ENCODE measurements at places on chromosomes 12 and 14.

- no peak for DNase-seq
These were observed 356.7 kb downstream of the ETNK1 start for GRCh38 chr12:22981711-22982110.

GRCh38 chr12:117067016-117067415 is 32.2 kb downstream of the TESC start:
- no peak for DNase-seq

- DNase-seq: no peak
These were observed 14.0 kb downstream of the ATP6V1D start for GRCh38 chr14:67345583-67345982.

GRCh38 chr12:130429656-130430505 is 92.2 kb downstream of the PIWIL1 start:
- no peak for DNase-seq

GRCh38 chr12:77401064-77401769 is 335.8 kb upstream of the E2F7 start:
- no peak for DNase-seq

- no peak for DNase-seq
These were observed 25.9 kb upstream of the GTF2A1 start for GRCh38 chr14:81246461-81247270.

DNA sequence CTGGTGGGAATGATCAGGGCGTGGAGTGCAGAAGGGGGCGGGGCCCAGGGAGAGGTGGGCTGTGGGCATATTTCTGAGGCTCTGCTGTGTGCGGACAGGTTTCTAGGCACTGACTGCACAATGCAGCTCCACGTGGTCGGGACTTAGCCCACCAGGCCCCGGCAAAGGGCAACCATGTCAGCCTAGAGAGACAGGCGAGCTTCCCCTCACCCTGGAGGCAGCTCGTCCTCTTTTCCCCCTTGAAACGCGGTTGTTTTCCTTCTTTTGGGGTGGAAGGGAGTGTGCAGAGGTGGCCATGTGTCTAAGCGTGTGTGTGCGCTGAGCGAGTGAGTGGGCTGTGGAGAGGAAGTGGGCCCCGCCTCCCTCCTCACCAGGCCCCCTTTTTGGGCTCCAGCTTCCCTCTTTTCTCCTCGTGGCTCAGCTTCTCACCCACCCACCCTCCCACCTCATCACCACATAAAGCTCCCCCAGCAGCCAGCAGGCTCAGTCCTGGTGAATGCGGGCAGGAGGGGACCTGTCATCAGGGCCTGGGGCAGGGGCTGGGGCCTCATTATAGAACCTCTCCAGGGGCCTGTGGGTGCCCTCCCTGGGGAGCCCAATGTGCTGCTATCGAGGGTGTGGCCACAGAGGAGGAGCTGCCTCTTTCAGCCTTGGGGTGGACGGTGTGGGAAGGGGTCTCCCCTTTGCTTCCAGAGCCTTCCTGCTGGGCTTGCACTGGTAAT is 22.0 kb downstream of the LRTM2 start:
- no peak for DNase-seq

GRCh38 chr12:67758521-67758920 is 110.0 kb downstream of the DYRK2 start:
- DNase-seq: no peak

DNA sequence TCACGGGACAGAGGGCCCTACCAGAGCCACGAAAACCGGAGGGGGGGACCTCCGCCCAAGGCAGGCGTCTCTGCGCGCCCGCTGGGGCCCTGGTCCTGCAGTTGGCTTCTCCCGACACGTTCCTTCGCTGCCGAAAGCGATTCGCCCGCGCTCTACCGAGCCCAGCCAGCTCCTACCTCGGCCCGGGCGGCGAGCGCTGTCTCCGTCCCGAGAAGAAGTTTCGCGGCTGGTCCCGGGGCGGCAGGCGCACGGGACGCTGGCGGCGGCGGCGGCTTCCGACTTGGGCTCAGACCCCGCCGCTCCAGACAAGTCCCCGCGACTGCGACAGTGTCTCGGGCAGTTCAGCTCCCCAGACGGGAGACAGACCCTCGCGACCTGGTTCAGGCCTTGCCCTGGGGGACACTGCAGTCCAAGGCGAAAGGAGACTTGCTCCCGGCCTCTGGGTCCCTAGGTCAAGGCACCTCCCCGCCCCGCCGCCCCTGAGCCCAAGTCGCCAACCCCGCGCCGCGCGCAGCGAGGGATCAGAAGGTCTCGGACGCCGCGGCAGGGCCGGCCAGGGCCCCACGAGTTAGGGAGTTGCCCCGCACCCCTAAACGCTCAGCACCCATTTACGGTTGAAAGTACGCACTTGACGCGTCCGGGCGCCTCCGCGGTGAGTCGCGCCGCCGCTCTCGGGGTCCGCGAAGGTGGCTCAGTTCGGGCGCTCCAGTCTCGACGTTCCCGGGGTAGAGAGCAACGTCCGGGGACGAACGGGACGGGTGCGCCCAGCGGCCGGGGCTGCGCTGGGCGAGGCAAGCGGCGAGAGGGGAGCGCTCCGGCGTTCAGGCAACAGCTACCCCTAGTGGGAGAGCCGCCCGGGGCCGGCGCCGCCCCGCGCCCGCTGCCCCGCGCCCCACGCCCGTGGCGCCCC is 1.4 kb upstream of the DIO3 start:
- no peak for DNase-seq

DNA sequence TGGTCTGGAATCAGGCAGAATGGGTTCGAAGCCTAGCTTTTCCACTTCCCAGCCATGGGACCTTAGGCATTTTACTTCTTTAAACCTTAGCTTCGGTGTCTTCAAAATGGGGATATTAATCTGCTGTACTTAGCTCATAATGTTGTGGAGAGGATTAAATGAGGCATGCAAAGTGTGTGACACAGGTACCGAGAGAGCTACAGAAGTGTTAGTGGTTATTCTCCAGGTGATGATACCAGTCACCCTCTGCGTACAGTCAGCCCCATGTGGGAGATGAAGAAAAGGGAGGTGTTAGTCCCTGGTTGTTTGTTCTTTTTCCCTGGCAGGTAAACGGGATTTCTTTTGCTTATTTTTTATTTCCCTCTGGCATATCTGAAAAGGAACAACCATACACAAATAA is 212.1 kb downstream of the PHLDA1 start:
- no peak for DNase-seq

DNA sequence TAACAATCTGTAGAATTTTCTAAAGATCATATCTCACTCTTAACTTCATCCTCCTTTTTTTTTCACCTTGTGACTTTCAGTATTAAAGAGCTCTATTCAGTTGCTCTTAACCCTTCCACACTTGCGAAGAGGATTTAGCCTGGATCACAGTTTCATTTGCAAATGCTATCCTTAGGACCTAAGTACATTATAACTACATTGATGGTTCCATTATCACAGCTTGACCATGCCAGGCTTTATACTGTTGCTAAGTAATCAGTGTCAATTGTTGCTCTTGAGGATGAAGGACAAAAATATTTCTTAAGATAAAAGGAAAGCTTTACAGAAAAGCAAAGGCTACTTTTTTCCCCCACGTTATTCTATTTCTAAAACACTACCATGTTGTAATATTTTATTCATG is 122.2 kb downstream of the PDZRN4 start:
- DNase-seq: no peak

GRCh38 chr14:67435603-67436002 is 23.6 kb upstream of the PLEK2 start:
- no peak for DNase-seq

Data from NCI-H1930 (cell line).